ENCODE measurements at places on chromosomes 4 and X.

- no peak for DNase-seq
Measured at GRCh38 chr4:21888195-21888976, 60.2 kb downstream of the KCNIP4 start.

DNA sequence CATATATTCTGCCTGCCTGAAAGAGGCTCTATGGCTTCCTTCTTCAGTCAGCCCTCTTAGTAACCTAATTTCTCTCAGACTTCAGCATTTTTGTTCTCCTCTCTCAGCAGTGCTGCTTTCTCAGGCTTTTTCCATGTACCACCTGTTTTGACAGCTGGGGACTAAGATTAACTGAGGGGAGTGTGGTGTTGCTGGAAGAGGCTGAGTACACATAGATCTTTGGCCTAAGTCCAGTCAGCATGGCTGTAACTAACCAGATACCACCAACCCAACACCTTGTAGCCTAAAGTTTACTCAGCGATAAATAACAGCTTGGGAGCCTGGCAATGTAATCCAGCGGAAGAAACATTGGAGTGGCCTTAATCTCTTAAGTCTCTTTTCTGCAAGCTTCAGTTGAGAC lies 85.5 kb downstream of the RTL3 start:
- no peak for DNase-seq

GRCh38 chrX:120260369-120260768 lies 9.8 kb downstream of the ZBTB33 start:
- DNase-seq: no peak

DNA sequence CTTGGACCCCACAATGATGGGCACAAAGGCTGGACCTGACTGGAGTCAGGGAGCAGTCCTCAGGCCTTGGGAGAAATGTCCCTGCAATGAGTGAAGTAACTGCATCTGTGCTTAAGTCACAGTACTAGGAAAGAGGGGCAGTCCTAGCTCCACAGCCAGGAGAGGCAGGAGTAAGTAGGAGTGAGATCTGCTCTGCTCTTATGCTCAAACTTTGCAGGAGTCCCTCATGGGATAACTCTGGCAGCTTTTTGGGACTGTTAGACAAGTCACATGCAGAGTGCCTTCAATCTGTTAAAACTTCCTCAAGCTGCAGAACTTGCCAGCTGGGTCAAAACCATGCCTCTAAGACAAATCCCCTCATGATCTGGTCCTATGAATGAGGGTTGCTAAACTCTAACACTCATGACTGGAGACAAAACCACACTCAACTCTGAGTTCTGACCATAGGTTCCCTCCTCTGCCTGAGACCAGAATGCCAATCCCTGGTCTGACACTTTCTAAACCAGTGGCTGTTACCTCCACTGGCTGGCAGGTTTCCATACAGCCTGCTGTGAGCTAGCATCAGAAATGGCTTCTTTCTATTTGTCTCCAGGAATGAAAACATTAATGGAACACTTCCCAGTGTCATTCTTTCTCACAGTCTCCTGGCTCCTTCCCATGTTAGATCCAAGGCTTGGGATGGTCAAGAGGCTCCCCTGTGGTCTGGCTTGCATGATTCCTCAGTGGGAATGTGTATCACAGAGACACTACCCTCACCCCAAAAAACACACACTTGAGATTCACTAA lies 819.3 kb downstream of the PCDH7 start:
- no peak for DNase-seq

DNA sequence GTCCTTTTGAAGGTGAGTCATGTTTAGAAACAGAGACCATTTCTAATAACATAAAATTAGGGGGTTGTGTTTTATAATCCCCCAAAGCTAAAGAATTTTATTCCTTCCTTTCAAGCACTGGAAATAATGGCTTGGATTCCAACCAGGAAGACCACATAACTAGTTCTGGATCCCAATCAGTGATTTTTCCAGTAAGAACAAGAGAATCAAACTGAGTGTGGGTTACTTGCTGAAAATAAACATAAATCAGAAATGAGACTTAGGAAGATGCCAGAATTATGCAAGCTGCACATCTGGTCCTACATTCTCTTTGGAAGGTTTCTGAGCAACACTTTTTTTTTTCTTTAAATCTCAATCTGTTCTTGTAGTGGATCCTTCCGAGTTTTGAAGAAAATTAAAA lies 76.3 kb downstream of the SOWAHB start:
- no peak for DNase-seq

- no peak for DNase-seq
Measured at GRCh38 chr4:41683326-41683725, 65.2 kb downstream of the PHOX2B start.

All from esophagus squamous epithelium (tissue), 5 donors.